ENCODE measurements at places on chromosomes 3 and 15.

- DNase-seq: no peak
Measured at GRCh38 chr15:82699726-82700125, 9.9 kb downstream of the AP3B2 start.

GRCh38 chr3:160003520-160004128 is 15.0 kb downstream of the IL12A start:
- peak; percentile 29 for DNase-seq

- DNase-seq: no peak
Measured at GRCh38 chr3:3560591-3561311, 238.5 kb upstream of the LRRN1 start.

GRCh38 chr15:88828791-88829190 is 25.6 kb downstream of the ACAN start:
- no peak for DNase-seq

GRCh38 chr3:18189282-18190050 is 235.7 kb downstream of the SATB1 start:
- no peak for DNase-seq

DNA sequence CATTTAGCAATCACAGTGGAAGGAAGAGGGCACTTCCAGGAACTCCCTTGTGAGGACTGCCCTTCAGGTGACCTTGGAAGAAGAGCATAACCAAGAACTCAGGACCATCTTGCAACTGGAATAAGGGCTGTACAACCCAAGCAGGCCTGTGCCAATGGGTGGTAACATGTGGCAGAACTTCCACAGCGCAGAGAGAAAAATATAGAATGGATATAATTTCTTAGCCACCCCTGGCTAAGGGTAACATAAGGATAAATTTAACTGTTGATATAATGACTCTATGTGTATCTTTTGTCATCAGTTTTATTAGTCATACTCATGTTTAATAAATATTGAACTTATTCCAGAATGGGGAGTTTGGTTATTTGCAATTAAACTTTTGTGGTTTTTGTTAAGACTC is 13.4 kb upstream of the MFSD1 start:
- DNase-seq: no peak

DNA sequence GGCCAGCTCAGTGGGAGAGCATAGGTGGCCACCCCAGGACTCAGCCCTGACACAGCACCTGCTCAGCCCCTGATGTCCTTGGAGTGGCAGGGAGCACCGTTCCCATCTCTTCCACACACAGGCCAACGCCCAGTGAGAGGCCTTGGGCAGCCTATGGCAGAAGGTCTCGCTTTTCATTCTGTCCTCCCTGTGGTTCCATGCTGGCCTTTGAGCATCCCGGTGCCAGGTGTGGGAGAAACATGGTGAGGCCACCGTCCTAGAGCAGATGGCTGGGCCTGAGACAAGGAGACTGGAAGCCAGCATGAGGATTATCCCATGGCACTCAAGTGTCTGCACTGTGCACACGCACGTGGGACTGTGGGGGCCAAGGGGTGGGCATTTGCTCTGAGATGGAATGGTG is 25.1 kb downstream of the ADCY5 start:
- no peak for DNase-seq

DNA sequence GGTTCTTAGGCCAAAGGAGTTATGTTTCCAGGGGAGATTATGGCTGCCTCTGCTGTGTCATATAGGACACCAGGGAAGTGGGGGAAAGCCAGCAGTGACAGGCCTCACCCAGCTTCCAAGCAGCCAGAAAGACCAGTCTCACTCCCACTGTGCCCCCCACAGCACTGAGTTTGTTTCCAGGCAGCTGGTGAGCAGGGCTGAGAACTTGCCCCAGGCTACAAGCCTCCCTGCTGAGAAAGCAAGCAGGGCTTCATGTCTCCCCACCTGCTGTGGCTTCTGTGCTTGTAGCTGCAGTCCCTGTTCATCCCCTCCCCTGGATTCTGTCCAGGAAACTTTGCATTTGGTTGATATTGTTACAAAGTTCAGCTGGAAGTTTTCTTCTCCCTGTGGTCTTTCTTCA is 376.3 kb downstream of the PDCD6IP start:
- DNase-seq: no peak

DNA sequence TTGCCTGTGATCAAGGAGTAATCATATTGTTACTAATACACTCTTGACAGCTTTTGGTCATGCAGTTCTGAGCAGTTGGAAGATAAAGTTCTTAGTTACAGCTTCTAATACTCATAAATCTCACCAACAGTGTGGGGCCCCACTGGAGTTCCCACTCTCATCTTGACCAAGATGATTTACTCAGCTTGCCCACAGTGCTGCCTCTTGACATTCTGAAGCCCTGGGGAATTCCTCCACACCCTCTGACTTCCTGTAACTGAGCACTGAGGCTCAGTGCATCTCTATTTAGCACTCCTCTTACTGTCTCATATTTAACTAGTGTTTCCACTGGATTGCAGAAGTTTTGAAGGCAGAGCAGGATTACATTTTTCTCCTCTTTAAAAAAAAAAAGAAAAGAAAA is 1.9 kb upstream of the ARL6IP5 start:
- DNase-seq: no peak

DNA sequence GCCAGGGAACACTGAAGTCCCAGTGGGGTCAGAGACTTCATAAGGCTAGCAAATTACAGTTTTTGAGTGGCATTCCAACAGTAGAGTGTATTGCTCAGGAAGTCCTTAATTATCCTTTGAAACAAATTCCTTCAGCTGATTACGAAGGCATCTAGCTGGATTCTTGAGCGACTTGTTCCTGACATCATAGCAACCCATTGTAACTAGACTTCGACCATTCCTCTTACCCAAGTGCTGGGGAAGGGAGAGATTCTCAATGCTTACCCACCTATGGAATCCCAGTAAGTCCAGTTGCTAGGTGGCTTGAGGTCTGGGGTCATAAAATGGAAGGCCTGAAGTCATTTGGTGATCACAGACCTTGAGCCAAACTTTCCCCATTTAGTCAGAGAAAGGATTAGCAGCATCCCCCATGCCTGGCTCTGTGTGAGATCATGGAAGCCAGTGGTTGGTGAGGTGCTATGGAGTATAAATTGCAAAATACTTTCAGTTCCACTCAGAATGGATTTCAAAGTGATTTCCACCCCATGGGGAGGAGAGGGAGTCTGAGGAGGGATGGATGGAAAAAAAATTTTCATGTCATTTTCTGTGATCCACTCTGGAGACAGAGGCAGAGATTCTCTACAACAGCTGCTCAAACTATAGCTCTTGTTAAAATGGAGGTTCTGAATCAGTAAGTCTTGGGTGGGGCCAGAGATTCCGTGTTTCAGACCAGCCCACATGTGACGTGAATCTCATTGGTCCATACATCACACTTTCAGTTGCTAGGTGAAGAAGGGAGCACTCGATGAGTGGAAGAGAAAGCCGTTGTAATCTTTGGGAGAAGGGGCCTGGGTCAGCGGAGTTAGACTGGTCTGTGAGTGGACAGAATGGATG is 45.7 kb downstream of the CD86 start:
- DNase-seq: no peak

GRCh38 chr3:32685543-32686185 is 676 bp downstream of the CNOT10 start:
- DNase-seq: no peak

DNA sequence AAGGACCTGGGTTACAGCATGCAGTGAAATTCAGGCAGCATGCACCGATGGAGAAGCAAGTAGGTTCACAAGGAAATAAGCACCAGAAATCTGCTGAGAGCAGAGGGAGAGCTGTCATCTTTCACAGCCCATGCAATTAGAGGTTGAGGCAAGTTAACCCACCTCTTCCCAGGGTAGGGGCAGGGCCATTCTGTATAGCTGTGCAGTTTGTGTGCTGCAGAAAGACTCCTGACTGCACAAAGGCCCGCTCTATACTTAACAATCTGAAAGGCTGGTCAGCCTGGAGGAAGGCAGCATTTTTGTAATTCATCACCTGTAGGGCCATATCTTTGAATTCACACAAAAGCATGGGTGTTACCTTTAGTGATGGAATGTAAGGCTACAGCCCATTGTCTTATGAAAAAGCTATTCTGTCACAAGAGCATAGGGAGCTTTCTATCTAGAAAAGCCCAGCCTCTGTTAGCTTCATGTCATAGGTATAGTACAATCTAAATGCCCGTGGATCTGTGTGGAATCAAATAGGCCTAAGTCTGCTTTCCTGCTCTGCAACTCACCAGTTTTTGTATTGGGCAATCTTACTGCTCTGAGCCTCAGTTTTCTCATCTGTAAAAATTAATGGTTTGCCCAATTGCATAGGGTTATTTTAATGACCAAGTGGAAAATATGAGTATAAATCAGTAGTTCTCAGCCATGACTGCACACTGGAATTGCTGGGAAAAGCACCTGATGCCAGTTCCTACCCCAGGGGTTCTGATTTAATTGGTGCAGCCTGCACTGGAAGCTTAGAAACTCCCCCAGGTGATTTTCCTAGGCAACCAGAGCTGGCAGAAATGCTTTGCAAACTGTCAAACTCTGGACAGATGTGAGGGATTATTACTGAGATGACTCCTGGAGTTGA is 65.2 kb downstream of the ATP13A5 start:
- no peak for DNase-seq

- no peak for DNase-seq
Measured at GRCh38 chr3:65342084-65342683, 654.4 kb upstream of the ADAMTS9 start.

GRCh38 chr3:129054605-129055104 is 5.9 kb upstream of the GP9 start:
- DNase-seq: no peak

DNA sequence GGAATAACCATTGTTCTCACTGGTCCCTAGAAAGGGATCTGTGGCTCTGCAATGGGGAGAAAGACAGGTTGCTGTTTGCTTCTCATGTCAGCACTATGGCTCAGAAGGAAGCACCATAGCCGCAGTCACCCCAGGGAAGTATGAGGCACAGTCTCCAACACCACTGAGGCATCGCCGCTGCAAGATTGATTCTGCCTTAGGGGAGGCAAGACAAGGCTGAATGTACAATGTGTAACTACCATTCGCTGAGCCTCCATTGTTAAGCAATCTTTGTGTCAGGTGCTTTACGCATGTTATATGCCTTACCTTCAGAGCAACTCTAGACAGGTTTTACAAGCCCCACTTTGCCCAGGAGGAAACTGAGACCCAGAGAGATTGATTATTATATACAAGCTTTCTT is 100.7 kb upstream of the KCNMB2 start:
- no peak for DNase-seq

- DNase-seq: no peak
Measured at GRCh38 chr3:187570776-187571175, 99.4 kb downstream of the SST start.

DNA sequence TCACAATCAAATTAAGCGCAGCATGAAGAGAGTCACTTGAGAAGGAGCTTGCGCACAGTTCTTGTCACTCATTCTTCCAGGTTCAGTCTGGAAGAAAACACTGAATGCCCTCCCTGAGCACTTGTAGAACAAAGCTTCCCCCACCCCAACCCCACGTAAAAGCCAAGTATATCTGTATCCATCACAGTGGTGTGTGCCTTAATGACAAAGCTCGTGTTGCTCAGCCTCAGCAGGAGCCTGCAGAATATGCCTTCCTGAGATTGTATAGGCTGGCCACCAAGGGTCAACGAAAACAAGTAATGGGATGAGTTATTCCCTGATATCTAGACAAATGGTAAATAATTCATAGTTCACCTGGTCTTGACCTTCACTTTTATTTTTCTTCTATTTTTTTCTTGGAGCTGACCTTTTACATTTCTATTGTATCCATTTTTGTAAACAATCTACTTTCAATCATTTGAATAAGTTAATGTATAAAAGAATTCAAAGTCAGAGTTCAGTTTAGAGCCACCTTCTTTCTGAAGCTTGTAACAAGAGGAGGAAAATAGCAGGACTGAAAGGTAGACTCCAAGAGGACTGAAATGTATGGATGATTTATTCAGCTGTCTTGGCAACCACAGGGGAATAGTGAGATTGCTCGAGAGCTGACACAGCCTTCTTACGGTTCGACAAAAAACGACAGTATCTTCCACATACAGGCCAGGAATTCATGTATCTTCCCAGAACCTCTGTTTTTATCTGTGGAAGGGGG is 405.5 kb upstream of the TPM1 start:
- no peak for DNase-seq

- no peak for DNase-seq
Measured at GRCh38 chr3:161349529-161350312, 21.6 kb downstream of the SPTSSB start.

DNA sequence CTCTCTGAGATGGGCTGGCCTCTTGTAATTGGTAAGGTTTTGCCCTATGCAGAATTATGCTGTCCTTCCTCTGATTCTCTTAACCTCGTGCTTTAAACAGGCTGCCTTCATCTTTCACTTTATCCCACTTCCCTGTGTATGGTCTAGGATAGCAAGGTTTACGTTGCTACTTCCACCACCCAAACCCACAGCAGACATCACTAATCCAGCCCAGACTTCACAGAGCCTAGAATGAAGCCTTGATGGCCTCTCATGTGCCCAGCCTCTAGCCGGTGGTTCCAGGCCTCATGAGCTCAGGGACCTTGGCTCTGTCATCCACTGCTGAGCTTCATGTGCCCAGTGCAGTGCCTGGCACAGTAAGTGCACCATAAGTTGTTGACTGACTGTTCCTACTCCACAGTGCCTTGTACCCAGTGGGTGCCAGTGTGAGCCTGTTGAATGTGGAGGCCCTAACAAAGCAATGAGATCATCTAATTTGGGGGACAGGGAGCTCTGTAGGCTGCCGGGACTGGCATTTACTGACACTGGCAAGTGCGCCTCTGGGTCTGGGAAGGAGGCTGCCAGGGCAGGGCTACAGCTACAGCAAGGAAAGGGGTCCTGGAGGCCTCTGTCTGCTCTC is 12.5 kb downstream of the SLC6A6 start:
- DNase-seq: no peak

DNA sequence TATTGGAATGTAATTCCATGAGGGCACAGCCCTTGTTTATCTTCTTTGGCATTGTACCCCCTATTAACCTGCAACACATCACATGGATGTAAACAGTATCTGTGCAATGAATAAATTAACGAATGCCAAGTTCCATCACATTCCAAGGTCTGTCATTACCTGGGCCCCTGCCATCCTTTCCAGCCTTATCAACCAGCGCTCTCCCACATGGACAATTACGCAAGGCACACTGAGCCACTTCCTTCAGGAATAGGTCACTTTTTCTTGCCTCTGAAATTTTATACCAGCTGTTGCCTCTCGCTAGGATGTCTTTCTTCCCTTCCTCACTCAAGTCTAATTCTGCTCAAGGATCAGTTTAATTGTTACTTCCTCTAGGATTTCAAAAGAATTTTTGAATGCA is 1051.8 kb upstream of the CFAP20DC start:
- DNase-seq: no peak

DNA sequence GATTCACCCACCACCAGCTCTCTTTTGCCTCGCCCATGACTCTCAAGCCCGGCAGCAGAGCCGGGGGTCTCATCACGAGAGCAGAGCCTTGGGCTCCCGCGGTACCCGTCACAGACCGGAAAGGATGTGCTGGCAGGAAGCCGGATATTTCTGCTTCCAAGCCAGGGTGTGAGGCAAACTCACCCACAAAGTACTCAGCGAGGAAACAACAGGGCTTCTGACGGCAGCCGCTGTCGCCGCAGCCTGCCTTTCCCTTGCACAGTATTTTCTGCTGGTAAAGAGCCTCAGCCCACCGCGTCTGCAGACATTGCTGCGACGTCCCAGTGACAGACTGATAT is 119.9 kb downstream of the NSMCE3 start:
- no peak for DNase-seq

GRCh38 chr3:98561727-98562521 is 30.1 kb downstream of the GPR15 start:
- no peak for DNase-seq

GRCh38 chr3:131705558-131706051 is 202.8 kb upstream of the MRPL3 start:
- no peak for DNase-seq

- peak; percentile 33 for DNase-seq
Measured at GRCh38 chr3:188176476-188176875, 22.5 kb downstream of the LPP start.

GRCh38 chr15:31326875-31327668 is 437 bp downstream of the KLF13 start:
- DNase-seq: no peak
